ENCODE measurements at places on chromosomes 7 and 10. TPM values are rescaled to one million over a fixed set of nuclear protein-coding genes. Genes with fewer than 3 reads are reported as not detected.

Gene IFIT1B
- not detected for total RNA-seq

GRCh38 chr10:115029452-115030375, 63.5 kb upstream of the ATRNL1 start:
- H3K27me3 ChIP-seq = no peaks in the 10 kb centered on the region
- no peak overlapping the region for H3K4me3 ChIP-seq
- no peak for DNase-seq

GRCh38 chr7:139744768-139745677, 32.8 kb downstream of the HIPK2 start:
- no peak overlapping the region for H3K27ac ChIP-seq
- H3K4me3 ChIP-seq = no peak overlapping the region
- no peaks in the 10 kb centered on the region for H3K36me3 ChIP-seq
- DNase-seq = no peak

DNA sequence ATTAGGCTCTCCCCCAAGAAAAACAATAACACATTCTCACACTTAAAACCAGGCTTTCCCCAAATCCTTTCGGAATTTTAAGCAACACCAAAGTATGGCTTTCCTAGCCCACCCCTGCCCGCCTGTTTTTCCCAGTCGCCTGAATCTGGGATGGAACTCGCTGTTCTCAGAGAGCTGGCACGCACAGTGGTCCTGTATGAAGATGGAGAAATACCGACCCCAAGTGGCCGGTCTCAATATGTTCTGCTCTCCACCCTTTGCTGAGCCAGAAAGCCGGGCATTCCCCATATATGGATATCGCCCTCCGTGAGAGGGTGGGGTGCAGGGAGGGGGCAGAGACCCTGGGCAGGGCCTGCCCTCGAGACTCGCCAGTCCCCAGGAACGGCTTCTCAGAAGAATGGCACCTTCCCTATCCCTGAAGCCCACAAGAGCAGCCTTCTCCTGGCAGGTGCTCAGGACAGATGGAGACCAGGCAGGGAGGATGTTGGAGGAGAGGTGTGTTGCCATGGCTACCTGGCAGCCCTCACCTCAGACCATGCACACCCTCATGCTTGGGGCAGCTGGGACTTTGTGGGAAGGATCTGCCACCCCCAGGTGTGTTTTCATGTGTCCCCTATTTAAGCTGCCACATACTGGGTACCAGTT, 3.4 kb downstream of the TACR2 start:
- no peaks in the 10 kb centered on the region for H3K36me3 ChIP-seq
- peaks cover 26% of the 10 kb centered on the region for H3K4me1 ChIP-seq
- H3K27me3 ChIP-seq = no peaks in the 10 kb centered on the region
- DNase-seq = peak; percentile 63
- H3K27ac ChIP-seq = peak overlapping the region; percentile 90

DNA sequence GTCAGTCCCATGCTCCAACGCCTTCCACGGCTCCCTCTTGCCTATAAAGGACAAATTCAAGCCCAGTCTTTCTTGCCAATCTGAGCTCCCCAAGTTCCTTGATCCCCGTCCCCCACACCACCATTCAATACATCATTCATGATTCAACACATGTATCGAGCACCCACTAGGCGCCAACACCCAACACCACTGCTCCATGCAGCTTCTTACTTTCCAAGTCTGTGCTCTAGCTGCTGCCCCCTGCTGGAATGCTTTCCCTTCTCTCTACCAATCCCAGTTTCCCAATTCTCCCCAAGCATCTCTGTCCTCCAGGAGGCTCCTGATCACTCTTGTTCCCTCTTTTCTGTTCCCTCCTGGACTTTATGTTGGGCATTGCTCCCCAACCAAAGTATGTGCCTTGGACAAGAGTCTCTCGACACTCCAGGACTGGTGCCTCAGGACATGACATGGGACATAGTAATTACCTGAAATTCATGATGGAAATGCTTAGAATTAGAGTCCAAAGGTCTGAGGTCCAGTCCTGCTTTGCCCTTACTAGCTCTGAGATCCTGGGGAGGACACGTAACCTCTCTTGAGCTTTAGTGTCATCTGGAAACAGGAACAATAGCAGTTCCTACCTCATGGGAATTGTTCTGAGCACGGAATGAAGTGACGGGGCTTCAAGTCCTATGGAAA, 172.7 kb downstream of the NEURL1 start:
- no peak for DNase-seq
- no peaks in the 10 kb centered on the region for H3K27me3 ChIP-seq
- H3K27ac ChIP-seq = no peak overlapping the region
- H3K36me3 ChIP-seq = no peaks in the 10 kb centered on the region
- H3K4me3 ChIP-seq = no peak overlapping the region

DNA sequence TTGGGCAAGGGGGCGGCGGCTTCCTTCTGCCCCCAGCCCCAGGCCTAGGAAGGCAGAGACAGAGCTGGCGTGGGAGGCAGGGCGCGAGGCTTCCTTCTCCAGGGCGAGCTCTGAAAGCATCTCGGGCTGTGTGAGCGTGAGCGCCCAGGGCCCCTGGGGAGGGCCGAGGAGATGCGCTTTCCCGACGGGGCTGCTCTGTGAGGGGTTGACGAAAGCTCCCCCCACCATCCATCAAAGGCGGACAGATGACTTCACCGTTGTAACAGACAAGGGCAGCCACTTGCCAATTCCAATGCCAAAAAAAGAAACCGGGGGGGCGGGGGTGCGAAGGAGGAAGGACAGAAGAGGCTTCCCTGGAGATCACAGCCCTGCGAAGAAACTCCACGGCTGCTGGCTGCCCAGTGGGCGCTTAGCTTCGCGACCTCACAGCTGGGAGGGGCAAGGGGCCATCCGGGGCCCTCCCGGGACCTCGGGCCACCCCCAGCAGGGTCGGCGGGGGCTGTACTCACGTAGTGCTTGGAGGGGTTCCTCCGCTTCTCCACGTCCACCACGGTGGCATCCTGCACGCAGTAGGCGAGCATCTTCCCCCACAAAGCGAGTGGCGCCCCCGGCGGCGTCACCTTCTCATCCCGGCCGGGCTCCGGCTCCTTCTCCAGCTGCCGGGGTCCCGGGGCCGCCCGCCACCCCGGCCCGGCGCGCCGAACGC, 537 bp downstream of the SH3PXD2A start:
- H3K4me3 ChIP-seq = peak overlapping the region; percentile 78
- peak; percentile 46 for DNase-seq
- no peaks in the 10 kb centered on the region for H3K36me3 ChIP-seq
- no peaks in the 10 kb centered on the region for H3K27me3 ChIP-seq

Gene NPFFR1
- not detected for total RNA-seq

- no peak for DNase-seq
- H3K36me3 ChIP-seq = no peaks in the 10 kb centered on the region
- H3K27me3 ChIP-seq = no peaks in the 10 kb centered on the region
- peak overlapping the region; percentile 42 for H3K27ac ChIP-seq
- H3K4me3 ChIP-seq = no peak overlapping the region
- peaks cover 7% of the 10 kb centered on the region for H3K4me1 ChIP-seq
These were observed 169.2 kb downstream of the SEMA3A start for GRCh38 chr7:84025332-84025927.

GRCh38 chr7:151173386-151174245, 6.1 kb upstream of the GBX1 start:
- no peak overlapping the region for H3K27ac ChIP-seq
- H3K4me3 ChIP-seq = no peak overlapping the region
- H3K4me1 ChIP-seq = no peaks in the 10 kb centered on the region
- H3K36me3 ChIP-seq = no peaks in the 10 kb centered on the region

Gene EBLN1
- total RNA-seq = not detected

Gene SND1
- total RNA-seq = 69.6 TPM

Gene ANKRD1
- total RNA-seq = not detected

Gene KIF11
- 0.37 TPM for total RNA-seq

- H3K27me3 ChIP-seq = no peaks in the 10 kb centered on the region
- H3K36me3 ChIP-seq = no peaks in the 10 kb centered on the region
- peaks cover 14% of the 10 kb centered on the region for H3K4me1 ChIP-seq
- no peak overlapping the region for H3K27ac ChIP-seq
- H3K4me3 ChIP-seq = no peak overlapping the region
- DNase-seq = no peak
These were observed 63.6 kb downstream of the TES start for GRCh38 chr7:116273918-116274301.

Gene CALML5
- total RNA-seq = not detected

DNA sequence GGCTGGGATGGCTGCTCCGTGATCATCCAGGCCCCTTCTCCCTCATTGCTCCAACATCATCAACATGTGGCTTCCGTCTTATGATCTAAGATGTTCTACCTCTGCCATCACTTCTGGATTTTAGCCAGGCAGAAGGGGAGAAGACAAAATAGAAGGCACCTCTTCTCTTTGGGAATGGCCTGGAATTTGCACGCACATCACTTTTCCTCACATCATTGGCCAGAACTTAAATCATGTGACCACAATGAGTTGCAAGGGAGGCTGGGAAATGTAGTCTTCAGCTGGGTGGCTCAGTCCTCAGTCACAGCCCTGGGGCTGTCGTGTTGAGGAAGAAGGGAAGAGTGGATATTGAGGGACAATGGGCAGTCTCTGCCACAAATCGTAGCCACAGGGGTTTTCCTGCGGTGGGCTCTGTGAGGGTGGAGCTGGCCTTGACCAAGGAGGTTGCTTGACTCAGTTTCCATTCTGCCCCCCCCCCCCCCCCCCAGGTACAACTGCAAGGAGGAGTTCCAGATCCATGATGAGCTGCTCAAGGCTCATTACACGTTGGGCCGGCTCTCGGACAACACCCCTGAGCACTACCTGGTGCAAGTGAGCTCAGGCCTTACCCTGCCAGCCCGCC, 50.3 kb downstream of the PALD1 start:
- H3K27ac ChIP-seq = no peak overlapping the region
- H3K4me3 ChIP-seq = no peak overlapping the region
- no peaks in the 10 kb centered on the region for H3K27me3 ChIP-seq
- DNase-seq = no peak

DNA sequence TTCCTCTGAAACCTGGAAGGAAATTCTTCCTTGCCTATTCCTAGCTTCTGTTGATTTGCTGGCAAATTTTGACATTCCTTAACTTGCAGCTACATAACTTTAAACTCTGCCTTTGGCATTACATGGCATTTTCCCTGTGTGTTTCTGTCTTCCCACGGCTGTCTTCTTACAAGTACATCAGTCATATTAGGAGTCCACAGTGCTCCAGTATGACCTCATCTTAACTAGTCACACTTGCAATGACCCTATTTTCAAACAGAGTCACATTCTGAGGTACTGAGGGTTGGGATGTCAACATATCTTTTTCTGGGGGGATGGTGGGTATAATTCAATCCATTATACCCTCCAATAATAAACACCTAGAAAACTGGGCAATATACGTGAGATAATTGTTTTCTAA, 37.4 kb upstream of the EPHB6 start:
- H3K27me3 ChIP-seq = peaks cover 15% of the 10 kb centered on the region
- DNase-seq = no peak
- H3K4me1 ChIP-seq = no peaks in the 10 kb centered on the region

DNA sequence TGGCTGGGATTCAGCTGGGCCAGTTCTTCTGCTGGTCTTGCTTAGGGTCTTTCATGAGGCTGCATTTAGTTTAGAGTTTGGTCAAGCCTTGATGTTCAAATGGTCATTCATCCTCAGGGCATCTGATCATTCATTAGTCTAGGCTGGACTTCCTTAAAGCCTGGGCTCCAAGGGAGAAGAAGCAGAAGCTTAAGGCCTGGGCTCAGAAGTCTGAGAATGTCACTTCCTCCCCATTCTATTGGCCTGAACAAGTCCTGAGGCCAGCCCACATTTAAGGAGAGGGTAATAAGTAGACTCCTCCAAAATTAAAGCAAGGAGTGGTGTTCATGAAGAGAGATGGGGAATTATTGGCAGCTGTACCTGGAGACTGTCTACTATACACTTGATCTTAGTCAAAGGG, 193.2 kb upstream of the HABP2 start:
- H3K27ac ChIP-seq = no peak overlapping the region
- no peaks in the 10 kb centered on the region for H3K27me3 ChIP-seq
- no peak for DNase-seq
- H3K36me3 ChIP-seq = no peaks in the 10 kb centered on the region

DNA sequence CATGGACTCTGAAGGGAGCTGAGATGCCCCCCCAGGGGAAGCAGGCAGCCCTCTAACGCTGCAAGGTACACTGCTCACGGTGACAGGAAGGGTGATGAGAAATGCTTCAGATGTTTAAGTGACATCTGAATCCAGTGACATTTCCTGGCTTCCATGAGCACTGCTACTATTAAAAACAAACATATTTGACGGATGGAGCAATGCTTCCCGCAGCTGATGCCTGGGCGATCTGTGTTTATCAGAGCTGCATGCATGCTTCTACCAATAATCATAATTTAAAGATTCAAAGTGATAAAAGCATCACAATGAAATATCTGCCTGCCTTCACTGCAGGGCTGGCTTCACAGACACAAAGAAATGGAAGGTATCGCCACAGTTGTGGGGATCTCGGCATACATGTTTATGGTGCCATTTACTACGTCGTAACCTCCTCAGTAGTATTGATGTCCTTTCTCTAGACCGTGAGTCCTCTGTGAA, 66.1 kb upstream of the AOAH start:
- no peak for DNase-seq
- H3K4me1 ChIP-seq = peaks cover 8% of the 10 kb centered on the region
- no peak overlapping the region for H3K27ac ChIP-seq
- H3K4me3 ChIP-seq = no peak overlapping the region
- no peaks in the 10 kb centered on the region for H3K27me3 ChIP-seq
- H3K36me3 ChIP-seq = no peaks in the 10 kb centered on the region

Measured in transverse colon (tissue), 4 donors.